ENCODE measurements at places on chromosomes 5 and 9. TPM values are rescaled to one million over a fixed set of nuclear protein-coding genes. Genes with fewer than 3 reads are reported as not detected.

Gene PCDHGC4
- total RNA-seq: 5.3 TPM

Gene OLFM1
- total RNA-seq: 4.8 TPM

Gene SPAG8
- 1.2 TPM for total RNA-seq

Gene FEM1C
- total RNA-seq: 32.7 TPM

Gene RGS14
- total RNA-seq: 13.7 TPM

DNA sequence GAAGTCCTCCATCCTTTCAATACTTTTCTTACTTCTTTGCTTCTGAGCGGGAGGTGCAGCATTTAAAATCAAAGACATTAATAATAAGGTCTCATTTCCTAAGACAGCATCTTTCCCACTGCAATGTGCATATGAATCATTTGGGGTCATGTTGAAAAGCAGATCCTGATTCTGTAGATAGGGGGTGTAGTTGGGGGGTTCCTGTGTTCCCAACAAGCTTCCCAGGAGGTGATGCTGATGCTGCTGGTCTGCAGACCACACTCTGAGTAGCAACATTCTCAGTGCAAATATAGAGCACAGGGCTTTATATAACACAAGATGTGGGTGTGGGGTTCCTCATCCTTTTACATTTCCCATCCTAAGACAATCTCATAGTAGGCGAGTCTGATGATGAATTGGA is 126.5 kb upstream of the PALM2AKAP2 start:
- DNase-seq: no peak

DNA sequence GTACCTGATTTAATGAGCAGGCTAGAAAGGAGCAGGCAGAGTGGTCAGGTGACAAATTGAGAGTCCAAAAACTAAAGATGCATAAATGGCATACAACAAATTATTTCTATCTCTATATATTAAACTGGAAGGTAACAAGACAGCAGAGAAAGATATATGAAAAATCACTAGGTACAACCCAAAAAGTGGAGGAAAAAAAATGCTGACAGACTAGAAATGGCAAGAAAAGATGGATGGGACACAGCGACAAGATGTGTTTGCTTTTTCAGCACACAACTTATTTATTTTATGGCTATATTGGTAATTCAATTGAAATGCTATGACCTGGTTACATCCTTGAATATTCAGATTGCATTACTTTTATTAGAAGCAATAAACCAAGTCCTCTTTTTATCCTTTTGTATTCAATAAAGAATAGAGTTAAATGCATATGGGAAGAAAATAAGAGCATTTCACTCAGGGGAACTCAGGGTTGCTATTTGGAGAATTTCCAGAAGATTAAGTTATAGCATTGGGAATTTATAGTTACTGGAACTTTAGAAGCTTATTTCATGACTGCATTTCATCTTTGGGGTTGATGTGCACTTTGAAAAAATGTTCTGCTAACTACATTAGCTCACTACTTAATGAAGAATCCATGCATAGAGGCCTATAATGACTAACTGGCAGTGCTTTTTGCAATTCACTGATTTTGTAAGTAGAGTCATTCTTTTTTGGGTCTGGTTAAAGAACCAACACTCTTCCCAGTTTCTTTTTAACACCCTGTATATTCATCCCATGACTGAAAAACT is 566.6 kb upstream of the TUSC1 start:
- DNase-seq: no peak

DNA sequence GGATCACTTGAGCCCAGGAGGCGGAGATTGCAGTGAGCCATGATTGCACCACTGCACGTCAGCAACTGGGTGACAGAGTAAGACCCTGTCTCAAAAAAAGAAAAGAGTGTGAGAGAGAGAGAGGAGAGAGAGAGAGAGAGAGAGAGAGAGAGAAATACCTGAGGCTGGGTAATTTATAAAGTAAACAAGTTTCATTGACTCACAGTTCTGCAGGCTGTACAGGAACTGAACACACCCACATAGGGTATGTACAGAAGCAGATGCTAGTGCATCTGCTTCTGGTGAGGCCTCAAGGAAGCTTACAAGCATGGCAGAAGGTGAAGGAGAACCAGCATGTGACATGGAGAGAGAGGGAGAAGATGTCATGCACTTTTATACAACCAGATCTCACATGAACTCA is 46.4 kb upstream of the CHD1 start:
- no peak for DNase-seq

GRCh38 chr5:172046593-172046992 is 40.2 kb upstream of the FBXW11 start:
- DNase-seq: no peak

DNA sequence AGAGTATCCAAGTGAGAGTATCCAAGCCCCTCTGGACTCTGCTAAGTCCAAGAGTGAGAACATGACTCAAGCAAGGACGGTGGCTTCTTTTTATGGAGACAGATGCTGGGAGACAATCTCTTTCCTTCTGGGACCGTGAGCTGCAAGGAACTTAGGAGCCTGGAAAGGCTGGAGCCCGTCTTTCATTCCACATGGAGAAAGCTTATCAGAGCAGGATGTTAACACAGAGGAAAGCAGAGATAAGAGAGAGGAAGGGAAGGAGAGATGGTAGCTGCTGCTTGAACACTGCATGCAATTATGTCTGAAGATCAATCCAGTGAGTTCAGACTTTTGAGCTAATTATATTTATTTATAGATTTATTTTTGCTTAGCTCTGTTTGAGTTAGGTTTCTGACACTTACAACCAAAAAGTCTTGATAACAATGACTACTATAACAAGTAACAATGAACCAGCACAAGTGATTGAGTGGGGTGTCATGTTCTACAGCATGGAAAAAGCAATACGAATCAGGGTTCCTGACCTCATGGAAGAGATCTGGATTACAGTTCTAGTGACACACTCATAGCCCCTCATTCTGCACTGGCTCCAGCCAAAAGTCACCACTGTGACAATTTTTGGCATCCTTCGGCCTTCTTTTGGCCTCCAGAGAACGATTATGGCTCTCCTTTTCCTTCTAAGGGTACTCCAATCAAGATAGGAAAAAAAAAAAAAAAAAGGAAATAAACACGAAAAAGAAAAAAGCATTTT is 71.5 kb downstream of the PRLR start:
- DNase-seq: no peak

GRCh38 chr5:32323741-32324140 is 11.0 kb upstream of the MTMR12 start:
- DNase-seq: no peak

GRCh38 chr5:151719228-151720000 is 32.7 kb upstream of the SPARC start:
- no peak for DNase-seq

- DNase-seq: no peak
These were observed 47.8 kb upstream of the TMED7 start for GRCh38 chr5:115673596-115673995.

- DNase-seq: no peak
These were observed 49.9 kb upstream of the IL13 start for GRCh38 chr5:132608107-132608506.

DNA sequence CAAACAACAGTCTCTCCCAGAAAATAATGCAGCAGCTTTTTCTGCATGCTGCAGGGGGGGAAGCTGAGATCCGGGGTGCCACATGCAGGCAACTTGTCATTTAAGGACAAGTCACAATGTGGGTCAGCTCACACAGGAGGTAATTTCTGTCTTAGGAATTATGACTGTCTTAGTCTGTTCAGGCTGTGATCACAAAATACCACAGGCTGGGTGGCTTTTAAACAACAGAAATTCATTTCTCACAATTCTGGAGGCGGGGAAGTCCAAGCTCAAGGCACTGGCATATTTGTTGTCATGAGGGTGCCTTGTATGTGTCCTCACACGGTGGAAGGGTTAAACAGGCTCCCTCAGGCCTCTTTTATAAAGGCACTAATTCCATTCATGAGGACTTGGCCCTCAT is 127.7 kb downstream of the DIRAS2 start:
- DNase-seq: no peak

GRCh38 chr5:143148771-143149170 is 254.7 kb downstream of the NR3C1 start:
- DNase-seq: no peak

GRCh38 chr9:121038804-121039203 is 11.3 kb downstream of the C5 start:
- DNase-seq: no peak

DNA sequence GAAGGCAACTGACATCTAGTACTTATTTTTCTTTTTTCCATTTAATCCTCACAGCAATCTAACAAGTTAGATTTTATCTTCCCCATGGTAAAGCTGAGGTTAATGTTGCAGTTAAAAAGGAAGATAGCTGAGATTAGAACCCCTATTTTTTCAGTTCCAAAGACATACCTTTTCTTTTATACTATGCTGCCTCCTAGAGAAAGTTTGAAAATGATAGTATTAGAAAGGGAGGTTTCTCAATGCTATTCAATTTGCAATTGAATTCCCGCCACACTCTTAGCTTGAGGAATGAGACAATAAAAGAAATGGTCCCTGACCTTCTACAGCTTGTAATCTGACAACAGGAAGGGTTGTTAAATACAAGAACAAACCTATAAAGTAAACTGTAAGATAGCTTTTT is 195.9 kb upstream of the TRIM32 start:
- no peak for DNase-seq

DNA sequence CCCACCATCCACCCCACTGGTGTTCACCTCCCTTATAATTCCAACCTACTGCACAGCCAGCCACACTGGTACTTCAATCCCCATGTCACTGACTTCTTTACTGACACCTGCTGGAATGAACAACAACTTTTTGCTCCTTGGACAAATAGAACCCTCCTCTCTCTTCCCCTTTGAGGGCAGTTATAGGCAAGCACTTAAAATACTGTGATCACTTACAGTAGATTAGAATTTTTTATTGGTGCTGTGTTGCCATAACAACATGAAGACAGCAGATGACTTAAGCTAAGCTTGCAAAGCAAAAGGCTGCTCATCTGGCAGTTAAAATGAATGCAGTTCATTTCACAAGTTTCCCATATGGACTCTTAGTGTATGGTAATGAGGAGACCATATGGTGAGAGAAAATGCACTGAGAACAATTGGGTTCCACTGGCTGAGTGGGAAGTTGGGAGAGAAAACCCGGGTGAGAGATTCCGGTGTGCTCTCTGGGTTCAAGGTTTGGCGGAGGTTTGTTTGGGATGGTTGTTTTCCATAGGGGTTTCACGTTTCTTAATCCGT is 374.3 kb downstream of the EBF1 start:
- DNase-seq: peak; percentile 99

DNA sequence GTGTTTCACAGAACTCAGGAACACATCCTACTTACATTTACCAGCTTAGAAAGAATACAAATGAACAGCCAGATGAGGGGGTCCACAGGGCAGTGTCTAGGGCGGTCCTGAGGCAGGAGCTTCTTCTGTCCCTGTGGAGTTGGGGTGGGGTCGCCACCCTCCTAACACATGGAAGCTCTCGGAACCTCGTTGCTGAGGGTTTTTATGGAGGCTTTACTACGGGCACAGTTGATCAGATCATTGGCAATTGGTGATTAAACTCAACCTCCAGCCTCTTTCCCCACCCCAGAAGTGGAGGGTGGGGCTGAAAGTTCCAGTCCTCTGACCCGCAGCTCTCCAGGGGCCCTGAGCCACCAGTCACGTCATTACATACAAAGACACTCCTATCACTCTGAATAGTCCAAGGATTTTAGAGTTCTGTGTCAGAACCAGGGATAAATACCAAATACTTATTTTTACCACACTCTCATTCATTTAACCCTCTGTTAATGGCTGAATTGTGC is 156.9 kb downstream of the COL23A1 start:
- no peak for DNase-seq

DNA sequence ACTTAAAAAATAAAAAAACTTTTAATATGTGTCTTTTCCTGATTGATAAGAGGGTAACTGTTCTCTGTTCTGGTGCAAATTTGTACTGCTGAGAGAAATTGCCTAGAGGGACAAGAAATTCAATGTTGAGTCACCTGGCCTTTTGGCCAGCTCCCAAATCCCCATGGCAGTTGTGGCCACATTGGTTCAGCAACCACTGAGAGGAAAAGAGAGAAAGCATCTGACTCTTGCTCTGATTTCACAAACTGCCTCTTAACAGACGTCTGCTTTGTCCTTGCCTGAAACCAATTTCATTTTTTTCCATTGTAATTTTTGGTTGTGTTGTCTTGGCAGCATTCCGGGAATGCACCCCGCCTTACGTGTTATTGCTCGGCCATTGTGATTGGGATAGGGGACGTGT is 42.4 kb downstream of the NTRK2 start:
- no peak for DNase-seq

DNA sequence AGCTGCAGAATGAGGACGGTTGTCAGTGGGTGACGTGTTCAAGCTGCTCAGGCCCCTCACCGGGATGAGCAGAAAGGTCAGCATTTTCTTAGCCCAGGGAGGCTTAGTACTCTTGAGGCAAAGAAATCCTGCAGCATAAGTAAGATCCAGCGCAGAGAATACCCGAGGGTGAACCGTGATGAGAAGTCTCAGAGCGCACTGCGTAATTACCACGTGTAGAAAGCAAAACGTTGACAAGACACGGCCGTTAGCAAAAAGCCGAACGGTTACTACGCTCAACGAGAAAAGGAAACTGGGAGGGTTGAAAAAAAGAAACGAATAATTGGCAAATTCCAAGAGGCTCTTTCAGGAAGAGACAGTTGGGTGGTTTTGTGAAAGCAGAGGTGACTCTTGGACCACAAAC is 104.0 kb downstream of the COL23A1 start:
- DNase-seq: no peak

DNA sequence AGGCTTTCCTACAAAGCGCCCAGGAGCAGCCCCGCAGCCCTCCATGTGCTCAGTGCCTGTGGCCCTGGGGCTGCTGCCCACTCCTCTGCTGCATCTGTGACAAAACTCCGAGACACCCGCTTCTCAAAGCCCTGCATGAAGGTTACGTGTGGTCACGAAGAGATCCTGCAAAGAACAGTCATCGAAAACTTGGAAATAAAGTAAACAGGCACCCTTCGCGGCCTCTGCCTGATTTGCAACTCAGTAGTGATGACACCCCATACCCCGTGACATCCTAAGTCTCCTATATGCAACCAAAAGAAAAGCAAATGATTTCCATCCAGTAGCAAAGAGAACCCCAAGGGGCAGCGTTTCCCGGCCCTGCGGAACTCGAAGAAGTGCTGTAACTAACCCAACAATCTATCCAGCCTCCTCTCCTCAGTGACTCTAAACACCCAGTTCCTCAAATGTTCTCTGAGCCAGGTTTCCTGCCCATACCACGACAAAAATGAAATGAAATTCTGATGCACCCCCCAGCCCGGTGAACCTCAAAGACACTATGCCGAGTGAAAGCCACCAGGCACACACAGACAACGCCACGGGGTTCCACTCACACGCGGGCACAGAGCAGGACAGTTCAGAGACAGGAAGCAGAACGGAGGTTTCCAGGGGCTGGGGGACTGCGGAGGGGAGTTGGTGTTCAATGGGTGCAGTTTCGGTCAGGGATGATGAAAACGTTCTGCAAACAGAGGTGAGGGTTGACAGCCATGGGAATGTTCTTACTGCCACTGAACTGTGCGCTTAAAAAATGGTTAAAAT is 19.0 kb downstream of the NACC2 start:
- DNase-seq: no peak

All from skin of body (tissue), 3 donors.